ENCODE measurements at places on chromosomes 6 and 20.

DNA sequence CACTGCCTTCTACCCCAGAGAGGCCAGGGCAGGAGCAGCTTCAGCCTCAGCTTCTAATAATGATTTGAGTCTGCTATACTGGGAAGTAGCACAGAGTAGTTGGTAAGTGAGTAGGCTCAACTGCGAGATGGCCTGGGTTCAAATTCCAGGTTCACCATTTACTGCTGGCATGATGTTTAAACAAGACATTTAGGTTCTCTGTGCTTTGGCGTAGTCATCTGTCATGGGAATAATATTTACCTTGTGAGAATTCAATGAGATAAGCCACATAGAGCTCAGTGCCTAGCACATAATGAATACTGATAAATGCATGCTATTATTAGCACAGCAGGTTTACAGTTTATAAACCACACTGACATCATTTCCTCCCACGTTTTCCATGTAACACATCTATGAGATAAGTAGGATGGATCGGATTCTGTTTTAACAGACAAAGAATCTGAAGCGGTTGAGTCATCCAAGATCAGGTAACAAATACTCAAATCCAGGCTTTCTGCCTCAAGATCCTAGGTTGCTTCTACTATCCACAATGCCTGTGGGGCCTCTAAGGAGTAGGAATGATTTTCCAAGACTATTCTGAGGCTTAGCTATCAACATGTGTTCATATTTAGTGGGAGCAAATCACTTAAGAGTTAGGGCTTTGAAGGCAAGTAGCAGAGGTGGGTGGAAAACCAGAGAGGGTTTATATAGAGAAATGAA lies 72.9 kb upstream of the DTNBP1 start:
- no peak for DNase-seq

DNA sequence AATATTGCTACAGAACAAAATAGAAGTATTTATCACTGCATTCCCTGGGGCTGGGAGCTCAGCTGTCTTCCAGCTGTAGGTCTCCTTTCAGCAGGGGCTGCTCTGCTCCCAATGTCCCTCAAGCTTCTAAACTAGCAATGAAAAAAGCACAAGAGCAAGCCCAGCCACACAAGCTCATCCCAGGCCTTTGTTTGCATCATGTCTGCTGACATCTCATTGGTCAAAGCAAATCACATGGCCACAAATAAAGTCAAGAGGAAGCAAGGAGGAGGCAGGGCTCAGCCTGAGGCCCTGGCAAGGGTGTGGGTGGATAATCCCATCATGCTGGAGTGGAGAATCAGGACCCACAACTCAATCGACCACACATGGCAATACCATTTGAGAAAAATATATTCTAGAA lies 2.2 kb upstream of the BFSP1 start:
- no peak for DNase-seq

DNA sequence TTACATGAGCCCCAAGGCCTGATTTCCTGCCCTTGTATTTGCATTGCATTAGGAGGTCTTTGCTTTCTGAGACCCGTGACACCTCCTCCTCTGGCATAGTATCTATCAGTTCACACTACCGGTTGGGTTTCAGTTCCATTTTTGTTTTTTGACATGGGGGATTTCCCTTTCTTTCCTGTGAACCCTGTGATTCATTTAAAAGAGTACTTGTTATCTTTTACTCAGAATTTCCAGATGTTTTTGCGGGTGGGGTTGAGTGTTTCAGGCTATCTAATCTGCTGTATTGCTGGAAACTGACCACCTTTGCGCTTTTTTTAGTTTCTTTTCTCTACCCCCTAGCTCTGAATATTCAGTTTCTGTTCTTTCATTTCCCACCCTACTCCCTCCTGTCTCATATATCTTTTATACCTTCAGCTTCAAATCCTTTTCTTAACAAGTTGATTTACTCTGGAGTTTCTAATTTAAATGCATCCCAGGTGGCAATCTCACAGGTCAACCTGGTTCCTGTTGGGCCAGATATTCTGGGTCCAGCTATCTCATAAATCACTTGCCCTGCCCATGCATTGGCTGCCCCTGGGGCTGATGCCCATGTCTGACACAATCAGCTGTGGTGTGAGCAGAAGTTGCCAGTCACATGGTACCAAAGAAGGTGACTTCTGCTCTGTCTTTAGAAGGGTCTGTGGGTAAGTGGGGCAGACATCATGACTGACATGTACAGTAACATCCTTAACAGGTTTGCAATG lies 14.3 kb upstream of the NCOA3 start:
- DNase-seq = no peak

GRCh38 chr20:47691625-47692024 lies 93.7 kb downstream of the SULF2 start:
- no peak for DNase-seq

DNA sequence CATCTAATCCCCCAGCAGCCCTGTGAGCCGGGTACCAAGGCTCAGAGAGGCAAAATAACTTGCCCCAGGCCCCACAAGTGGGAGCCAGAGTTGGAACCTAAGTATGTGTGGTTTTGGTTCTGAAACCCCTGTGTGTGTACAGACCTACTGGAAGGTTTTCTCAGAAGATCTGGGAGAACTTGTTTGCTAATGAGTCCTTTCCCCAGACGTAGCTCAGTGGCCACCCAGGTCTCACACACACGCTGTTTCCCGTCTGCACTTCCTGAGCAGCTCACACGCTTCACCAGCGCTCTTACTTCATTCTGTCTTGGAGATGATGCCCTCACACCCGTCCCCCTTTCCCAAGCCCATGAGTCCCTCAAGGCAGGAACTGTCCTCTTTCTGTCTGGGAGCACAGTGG lies 8.2 kb downstream of the CCN5 start:
- no peak for DNase-seq

DNA sequence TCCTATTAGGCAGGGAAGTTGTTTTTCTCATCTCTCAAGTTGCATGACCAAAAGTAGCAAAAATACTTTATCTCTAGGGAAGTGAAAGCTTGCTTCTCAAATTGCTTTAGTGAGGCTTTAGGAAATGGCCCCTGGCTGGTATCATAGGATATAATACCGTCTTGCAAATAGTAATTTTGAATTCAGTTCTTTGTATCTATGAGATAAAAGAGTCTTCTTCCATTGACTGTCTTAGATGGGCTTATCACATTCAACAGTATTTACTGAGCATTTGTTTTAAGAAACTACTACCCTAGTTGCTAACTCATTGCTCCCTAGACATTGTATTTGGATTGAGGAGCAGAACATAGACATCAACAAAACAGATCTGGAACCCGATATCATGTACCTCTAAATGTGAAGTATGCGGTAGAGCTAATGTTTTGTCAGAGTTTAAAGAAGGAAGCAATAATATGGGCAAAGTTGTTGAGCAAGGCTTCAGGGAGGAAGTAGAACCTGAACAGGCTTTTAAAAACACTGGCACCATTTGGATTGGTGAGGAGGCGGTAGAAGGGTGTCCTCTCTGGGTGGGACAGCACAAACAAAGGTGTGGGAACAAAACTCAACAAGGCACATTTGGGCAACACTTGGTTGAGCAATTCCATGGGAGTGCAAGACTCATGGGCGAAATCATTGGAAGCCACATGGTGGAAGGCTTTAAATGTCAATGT lies 101.5 kb downstream of the SGK1 start:
- DNase-seq = no peak

Data from activated T-helper 1 cell treated with anti-CD3 and anti-CD28 coated beads, Interleukin-2, amount 50 U/mL, for 16 hours (primary cell).